Activated CD8-positive, alpha-beta memory T cell treated with anti-CD3 and anti-CD28 coated beads for 1 hour (primary cell): ENCODE measurements at places on chromosomes 5 and 9.

DNA sequence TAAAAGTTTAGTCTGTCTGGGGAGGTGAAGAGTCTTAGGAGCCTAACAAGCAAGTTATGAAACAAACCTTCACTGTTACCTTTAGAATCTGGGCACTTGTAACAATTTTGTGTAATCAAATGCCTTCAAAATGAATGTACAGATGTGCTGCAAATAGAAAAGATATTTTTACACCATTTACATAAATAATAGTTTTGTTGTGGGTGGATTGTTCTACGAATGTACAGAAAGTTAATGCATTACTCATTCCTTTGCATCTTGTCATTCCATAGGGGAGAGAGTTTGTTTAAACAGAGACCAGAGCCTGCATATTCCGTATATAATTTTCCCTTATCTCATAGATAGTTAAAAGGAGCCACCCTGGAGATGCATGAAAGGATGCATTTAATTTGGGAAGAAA, 576.9 kb upstream of the SGCD start:
- DNase-seq = no peak

GRCh38 chr9:105245891-105246161, 1.4 kb downstream of the SLC44A1 start:
- no peak for DNase-seq

DNA sequence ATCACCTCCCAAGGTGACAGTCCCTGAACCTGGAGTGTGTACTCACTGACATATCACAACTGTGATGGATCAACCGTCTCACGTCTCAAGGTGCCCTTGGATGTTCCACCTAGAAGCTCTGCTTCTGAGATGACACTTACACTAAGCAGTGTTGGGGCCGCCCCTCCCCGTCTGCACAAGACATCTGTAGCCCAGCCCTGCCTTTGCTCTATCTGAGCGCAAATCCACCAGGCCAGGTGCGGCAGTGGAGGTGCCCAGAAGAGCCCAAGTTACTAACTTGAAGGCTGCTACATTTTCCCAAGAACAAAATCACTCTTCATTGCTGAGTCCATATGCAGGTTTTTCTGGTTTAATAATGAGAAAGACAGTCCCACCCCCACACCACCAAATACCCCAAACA, 148.3 kb downstream of the FSTL4 start:
- DNase-seq = no peak

DNA sequence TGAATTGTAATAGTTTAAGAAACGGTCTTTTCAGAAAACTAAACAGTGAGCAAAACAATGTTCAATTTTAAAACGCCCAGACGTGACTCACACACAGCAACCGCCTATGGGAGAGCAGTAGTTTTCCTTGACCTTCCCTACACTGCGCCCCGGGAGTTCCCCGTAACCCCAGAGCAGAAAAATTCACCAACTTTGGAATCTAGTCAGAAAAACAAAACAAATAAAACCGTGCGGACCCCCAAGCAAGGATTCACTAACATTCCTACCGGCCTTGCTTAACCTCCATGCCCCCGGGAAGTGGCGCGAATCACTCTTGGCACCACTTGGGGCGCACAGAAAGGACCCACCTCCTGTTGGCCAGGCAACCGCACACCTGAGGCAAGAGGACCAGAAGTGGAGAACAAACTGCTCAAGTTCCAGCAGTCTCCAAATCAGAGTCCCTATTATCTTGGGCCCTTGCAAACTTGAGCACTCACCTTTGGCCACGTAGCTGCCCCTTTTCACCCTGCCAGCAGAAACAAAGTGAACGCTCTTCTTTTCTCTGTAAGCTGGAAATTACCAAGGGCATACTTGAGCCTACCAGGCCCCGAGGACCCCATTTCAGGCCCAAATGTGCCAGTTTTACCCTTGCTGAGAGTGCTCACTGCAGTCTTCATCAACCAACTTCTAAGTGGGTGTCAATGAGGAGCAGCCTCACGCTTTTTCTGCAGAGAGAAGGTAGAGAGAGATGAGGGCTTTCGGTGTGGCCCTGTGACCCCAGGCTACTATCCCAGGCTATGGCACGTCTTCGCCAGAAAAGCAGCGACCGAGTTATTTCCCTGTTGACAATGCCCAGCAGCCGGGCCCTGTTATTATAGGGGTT, 189.7 kb downstream of the MEF2C start:
- no peak for DNase-seq

GRCh38 chr5:127369796-127370195, 79.2 kb downstream of the MEGF10 start:
- no peak for DNase-seq

DNA sequence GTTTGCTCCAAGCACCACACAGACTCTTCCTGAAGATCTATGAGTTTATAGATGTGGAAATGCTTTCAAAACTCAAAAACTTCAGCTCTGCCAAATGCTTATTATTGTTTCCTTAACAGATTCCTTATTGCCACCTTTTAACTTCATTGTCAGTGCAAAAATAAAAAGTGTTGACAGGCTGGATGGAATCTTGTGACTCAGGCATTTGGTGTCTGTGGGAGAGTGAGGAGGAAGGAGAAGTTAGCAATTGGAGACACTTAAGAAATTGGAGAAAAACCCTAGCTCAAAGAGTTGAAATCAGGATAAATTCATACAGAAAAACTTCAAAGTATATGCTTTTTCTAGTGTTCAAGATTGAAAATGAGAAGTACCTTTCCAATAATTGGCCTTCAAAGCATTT, 140.6 kb upstream of the PUM3 start:
- DNase-seq = no peak

GRCh38 chr5:122500245-122501088, 188.4 kb downstream of the SNCAIP start:
- no peak for DNase-seq
